GM18507 (cell line): ENCODE measurements at places on chromosomes 3 and 15.

DNA sequence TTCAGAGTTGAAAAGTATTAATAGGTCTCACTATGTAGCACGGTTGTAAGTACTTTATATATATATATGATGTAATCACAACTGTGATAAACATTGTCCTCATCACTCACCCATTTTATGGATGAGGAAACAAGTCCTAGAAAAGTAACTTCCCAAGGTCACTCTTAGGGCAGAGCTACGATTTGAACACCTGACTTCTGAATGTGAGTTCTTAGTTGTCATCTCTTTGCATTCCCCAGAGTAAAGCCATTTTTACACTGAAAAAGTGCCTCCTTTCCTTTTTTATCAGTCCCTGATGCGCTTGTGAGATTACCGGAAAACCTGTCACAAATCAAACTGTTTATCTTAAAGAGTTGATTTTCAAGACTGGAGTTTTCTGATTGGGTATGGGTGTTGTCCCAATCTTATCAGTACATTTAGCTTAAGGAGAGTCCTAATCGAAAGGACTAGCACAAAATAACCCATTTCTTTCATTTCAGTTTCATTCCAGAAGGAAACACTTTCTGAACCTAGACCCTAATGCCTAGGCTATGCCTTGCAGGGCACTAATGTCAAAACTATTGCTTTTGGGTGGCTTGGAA is 2.3 kb upstream of the EDEM1 start:
- DNase-seq, result no peak

DNA sequence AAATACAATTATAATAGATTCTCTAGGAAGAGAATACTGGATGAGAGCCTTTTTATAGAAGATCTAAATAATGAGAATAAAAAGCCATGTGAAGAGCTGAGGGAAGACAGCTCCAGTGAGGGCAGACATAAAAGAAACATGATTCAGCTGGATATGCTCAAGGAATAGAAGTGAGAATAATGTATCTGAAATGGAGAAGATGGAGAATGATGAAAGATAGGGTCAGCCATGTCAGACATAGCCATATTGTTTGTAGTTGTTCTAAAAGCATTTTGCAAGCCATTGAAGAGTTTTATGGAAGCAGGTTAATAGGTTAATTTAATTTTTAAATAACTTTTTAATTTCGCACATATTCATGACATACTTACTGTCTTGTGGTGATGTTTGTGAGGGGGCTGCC is 713.5 kb upstream of the ARPP21 start:
- DNase-seq, result no peak

DNA sequence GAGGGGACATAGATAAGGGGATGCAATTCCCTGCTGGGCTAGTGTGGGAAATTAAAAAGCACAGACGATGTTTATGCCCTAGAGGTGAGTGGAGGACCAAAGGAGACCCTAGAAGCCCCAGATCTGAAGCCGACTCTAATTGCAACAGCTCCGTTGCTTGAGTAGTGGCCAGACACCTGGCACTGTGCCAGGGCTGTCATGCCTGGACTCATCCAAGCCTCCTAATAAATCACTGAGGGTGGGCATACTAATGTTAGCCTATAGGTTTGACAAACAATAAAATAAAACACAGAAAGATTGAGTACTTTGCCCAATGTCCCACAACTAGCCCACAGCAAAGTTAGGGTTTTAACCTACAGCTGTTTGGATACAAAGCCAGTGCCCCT is 25.4 kb upstream of the MRPS22 start:
- DNase-seq, result no peak

GRCh38 chr3:154889227-154889634 is 190.9 kb upstream of the MME start:
- no peak for DNase-seq

DNA sequence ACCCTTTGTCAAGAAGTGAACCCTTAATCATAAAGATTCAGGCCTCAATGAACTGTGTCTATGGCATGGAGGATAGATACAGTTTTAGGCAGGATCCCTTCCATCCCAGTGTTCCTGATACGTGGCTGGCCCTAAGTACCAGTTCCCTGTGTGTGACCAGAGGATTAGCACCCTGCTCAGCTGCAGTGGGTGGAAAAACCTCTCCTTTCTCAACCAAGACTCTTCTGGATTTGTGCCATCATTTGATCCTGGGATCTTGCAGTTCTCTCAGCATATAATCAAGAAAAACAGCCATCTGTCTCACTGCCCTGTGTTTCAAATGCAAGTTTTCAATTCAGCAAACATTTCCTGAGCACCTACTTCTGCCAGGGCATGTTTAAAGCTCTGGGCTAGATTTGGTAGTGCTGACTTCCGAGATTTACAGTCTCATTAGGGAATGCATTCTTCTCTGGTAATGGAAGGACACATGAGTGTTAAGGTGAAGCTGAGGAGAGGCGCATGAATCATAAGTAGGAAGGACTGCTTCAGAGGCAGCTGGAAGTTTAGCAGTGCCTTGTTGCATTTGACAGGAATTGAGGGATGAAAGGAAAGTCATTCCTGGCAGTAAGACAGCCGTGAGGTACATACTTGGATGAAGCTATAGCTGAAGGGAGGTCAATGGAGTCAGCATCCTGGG is 388.3 kb downstream of the MFSD1 start:
- no peak for DNase-seq

DNA sequence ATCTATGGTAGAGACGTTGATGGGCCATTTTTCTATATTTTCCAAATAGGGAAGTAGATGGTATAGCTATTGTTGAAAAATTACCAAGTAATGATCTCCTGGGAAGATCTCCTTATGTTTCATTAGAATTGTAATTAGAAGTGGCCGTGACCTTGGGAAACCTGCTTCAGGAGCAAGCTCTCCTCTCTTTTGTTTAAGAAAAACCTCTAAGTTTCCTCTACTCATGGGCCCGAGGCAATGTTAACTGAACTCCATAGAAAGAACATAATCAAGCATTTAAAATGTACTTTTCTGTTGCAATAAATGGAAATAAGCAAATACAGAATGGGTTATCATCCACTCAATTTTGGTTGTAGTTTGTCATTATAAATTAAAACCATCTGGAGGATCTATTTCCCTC is 511.2 kb upstream of the MDFIC2 start:
- DNase-seq, result no peak

DNA sequence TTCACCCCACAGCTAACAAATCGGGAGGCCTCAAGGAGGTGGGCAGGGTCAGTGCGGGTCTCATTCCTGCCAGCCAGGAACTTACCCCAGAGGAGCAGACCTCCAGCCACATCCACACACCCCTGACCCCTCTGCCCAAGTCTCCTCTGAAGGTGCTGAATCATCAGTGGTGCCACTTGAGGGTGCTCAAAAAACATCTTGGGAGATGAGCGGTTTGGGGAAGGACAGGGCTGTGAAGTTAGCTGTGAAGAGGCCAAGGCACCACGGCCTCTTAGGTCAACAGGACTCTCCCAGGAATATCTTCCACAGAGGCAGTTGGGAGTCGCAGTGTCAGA is 1.2 kb downstream of the DAPK2 start:
- DNase-seq, result no peak

DNA sequence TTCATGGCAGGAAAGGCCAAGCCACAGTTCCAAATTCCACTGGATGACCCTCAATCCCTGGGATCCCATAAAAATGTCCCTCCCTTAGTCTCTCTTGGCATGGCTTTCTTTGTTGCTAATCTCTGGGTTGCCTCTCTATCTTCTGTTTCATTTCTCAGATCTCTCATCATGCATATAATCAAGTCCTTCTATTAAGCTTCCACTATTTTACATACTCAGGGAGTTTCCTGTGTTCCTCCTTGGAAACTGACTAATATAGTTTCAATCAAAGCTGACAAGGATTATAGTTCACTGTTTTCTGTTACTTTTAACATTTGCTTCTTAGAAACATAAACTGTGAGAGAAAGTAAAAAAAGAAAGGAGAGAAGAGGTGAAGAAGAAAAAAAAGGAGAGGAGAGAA is 113.8 kb upstream of the COL8A1 start:
- no peak for DNase-seq

DNA sequence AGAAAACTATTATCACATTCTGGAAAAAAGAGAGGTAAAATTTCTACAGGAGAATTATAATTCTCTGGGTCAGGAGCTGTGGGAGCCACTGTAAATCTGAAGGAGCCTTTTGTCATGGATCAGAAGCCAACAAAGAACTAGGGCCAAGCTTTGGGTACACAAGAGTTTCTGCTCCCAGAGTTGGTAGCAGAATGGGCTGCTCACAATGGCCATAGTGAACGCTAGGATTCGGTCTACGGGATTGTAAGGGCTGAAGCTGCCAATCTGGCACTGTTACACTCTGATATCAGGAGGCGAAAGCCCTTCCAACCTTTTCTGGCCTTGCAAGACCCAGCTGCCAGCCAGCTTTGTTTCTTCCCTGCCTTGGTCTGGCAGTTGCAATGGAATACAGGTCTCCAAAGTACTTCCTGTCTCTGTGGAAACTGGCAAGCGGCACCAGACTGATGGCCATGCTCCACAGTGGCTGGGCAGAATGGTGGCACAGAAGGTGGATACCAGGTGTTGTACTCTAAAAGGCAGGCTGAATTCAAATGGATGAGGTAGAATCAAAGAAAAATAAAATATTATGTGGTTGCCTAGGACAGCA is 831.7 kb downstream of the CADM2 start:
- no peak for DNase-seq

- no peak for DNase-seq
Measured at GRCh38 chr15:88132499-88132898, 124.0 kb downstream of the NTRK3 start.

- no peak for DNase-seq
Measured at GRCh38 chr3:171944118-171945016, 95.0 kb upstream of the FNDC3B start.

- no peak for DNase-seq
Measured at GRCh38 chr3:190319660-190320059, 2.6 kb downstream of the CLDN1 start.

GRCh38 chr3:22360164-22360563 is 609.2 kb upstream of the ZNF385D start:
- no peak for DNase-seq

GRCh38 chr3:109188741-109189140 is 52.2 kb downstream of the C3orf85 start:
- no peak for DNase-seq

DNA sequence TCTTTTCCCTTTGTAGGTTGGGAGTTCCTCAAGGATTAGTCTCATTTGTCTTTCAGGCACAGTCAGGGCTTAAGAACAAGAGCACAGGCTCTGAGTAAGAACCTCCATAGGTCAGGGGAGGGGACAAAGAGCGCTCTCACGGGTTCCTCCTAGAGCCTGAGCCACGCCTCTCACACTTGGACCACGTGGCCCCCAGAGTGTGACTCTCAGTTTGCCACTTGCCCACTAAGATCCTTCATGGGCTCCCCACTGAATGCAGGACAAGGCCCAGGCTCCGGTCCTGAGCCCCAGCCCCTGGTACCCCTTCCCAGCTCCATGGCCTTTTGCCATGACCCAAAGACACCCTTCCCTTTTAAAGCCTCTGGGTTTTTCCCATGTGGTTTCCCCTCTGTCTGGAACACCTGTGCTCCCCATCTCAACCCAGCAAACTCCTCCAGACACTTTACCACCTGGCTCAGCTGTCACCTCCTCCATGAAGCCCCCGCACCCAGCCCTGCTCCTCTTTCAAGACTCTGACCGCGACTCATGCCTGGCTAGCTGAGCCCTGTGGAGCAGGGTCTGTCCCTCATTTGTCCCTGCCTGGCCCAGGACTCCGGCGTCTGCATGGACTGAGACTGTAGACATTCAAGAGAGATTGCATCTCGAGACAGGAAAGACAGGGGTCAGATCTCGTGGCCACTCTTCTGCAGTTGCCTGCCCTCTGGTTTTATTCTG is 32.7 kb downstream of the IQSEC1 start:
- DNase-seq, result peak; percentile 69

- no peak for DNase-seq
Measured at GRCh38 chr3:775178-775880, 317.5 kb upstream of the CNTN6 start.

- DNase-seq, result no peak
Measured at GRCh38 chr3:30281526-30281925, 324.9 kb upstream of the TGFBR2 start.

DNA sequence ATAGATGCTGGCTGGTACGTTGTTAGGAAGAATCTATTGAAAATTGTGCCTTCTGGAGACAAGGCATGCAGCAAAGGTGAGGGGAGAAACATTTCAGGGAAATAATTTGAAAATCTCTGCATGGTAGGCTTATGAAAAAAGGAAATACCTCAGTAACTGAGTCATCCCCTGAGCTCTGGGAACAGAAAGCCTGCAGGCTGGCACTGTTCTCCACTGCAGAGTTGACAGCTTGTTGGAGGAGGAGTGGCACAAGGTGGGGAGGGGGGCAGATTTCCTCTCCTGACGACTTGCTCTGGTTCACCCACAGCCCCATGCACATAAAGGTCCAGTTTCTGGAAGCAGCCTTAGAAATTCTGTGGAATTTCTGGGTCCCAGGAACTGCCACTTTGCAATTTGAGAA is 179.4 kb downstream of the ABHD5 start:
- DNase-seq, result no peak

DNA sequence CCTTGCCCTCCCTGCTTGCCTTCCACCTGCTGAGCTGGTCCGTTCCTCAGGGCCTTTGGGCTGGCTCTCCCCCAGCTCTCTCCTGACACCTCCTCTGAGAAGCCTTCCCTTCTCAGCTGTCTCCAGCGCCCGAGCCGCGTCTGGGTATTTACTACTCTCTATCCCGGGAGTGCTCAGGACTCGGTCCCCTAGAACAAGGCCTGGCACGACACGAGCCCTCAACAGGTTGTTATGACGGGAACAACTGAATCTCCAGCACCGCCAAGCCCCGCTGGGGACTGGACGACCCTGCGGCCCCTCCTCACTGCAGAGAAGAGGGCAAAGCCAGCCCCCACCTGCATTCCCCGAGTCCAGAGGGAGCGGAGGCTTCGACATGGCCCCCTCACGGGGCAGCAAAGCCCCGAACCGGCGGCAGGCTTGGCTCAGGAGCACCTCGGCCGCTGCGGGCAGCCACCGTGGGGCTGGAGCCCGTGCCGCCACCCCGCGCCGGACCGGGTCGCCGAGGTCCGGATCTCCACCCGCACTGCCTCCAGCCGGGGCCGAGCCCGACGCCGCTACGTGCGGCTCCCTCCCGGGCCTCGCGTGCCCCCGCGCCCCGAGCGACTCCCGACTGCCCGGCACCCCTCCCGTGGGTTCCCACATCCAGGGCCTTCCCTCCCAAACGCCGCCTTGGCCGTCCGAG is 792 bp downstream of the TPRA1 start:
- DNase-seq, result no peak

DNA sequence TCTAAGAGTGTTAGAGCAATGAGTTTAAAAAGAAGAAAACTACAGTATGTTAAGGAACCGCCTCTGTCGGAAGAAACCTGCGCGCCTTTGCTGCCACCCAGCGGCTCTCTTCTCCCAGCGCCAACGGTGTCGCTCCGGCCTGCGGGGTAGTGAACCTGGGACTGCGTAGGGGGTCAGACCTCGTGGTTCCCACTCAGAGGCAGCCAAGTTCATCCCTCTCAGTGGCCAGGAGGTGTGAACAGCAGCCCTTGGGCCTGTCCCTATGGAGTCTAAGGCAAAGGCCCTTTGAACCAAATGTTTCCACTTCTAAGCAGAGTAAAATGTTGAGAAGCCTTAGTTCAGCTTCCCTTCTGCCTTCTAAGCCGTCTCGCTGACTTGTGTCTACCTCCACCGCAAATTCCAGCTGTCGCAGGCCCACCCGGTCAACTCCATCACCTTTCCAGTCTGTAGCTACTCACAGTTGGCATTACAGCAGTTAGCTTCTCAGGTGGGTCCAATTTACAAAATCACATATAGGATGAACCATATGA is 980 bp upstream of the RAB27A start:
- DNase-seq, result peak; percentile 57
